T-helper 2 cell treated with Interferon-gamma antibody and Interleukin-4, amounts not matched to agents 5 μg/mL and 100 μg/mL, for 36 hours (primary cell): ENCODE measurements at places on chromosomes 13 and 19.
A peak's percentile ranks its signal among the peaks of the same experiment; 100 is the strongest.

GRCh38 chr13:40503966-40504591 lies 162.4 kb downstream of the FOXO1 start:
- no peak overlapping the region for H3K27ac ChIP-seq
- no peak for DNase-seq
- H3K27me3 ChIP-seq = no peaks in the 10 kb centered on the region
- H3K4me3 ChIP-seq = no peak overlapping the region
- H3K4me1 ChIP-seq = peaks cover 5% of the 10 kb centered on the region
- no peaks in the 10 kb centered on the region for H3K36me3 ChIP-seq

DNA sequence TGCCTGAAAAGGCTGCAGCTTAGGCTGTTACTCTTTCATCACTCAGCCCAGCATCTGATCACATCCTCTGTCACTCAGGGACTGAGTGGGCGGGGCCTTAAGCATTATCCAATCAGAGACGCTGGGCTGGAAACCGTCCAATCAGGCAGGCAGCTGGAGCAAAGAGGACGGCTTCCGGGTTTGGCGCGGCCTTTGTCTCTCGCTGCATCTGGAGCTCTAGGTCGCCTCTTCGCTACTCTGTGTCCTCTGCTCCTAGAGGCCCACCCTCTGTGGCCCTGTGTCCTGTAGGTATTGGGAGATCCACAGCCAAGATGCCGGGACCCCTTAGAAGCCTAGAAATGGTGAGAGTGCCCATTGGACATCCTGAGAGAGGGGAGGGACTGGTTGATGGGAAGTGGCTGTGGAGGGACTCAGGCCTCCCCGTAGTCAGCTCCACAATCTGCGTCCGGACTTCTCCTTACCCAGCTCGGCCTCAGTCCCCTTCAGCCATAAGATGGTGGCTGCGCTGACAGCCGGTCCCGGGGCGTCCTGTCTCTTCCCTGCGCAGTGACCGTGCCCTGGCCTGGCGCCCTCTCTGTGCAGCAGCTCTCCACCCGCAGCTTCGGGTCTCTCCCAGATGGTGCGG lies at the start of gene ZNF486:
ZNF486 (plus strand) TSS at position 195 of the 625 bp plus-strand sequence; CDS start at position 312, 117 bp downstream.
- H3K27ac ChIP-seq = peak within 1 kb of the TSS; percentile 89
- peak; percentile 82 for DNase-seq
- H3K27me3 ChIP-seq = no peaks in the 10 kb centered on the region

GRCh38 chr13:28245465-28245864 lies 107.1 kb downstream of the PAN3 start:
- no peak for DNase-seq
- peaks cover 52% of the 10 kb centered on the region for H3K36me3 ChIP-seq
- H3K4me3 ChIP-seq = no peak overlapping the region
- no peaks in the 10 kb centered on the region for H3K27me3 ChIP-seq
- H3K4me1 ChIP-seq = peaks cover 26% of the 10 kb centered on the region

- DNase-seq = no peak
- no peak overlapping the region for H3K4me3 ChIP-seq
- H3K36me3 ChIP-seq = no peaks in the 10 kb centered on the region
- H3K27ac ChIP-seq = no peak overlapping the region
- H3K4me1 ChIP-seq = no peaks in the 10 kb centered on the region
- no peaks in the 10 kb centered on the region for H3K27me3 ChIP-seq
These were observed 230.0 kb downstream of the MYO16 start for GRCh38 chr13:108859197-108860012.

DNA sequence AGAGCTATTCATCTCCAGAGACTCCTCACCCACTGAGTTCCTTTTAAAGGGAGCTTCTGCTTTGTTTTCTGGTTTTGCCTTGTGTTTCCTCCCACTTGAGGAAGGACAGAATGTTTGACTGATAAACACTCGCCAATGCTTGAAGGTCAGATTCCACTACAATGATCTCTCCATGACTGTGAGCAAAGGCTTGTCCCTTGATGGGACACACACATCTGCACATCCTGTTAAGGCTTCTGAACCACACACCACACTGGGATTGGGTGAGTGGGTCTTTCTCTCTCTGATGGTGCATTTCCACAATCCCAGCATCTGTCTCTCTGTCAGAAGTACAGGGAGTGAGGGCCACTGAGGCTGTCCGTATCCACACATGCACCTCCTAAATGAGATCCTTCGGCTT lies 245.3 kb downstream of the IRS2 start:
- no peak for DNase-seq
- H3K36me3 ChIP-seq = no peaks in the 10 kb centered on the region
- no peak overlapping the region for H3K4me3 ChIP-seq
- H3K4me1 ChIP-seq = peaks cover 3% of the 10 kb centered on the region
- H3K27me3 ChIP-seq = peaks cover 2% of the 10 kb centered on the region

DNA sequence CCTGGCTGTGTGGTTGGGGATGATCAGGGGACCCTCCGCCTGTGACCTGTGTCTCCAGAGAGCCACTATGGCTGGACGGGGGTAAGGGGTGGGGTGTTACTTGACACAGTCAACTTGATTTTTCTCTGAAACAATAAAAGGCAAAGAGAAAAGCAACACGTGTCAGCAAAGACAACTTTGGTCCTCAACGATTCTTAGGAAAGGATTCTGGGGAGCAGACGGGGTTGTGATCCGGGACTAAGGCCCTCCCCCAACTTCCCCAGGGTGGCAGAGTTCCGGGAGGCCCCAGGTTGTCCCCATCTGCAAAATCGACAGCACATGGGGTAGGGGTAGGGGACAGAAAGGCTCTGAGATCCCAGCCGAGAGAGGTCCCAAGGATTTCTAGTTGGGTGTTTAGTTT lies 46.2 kb downstream of the COLGALT1 start:
- peaks cover 3% of the 10 kb centered on the region for H3K4me1 ChIP-seq
- H3K27ac ChIP-seq = no peak overlapping the region
- DNase-seq = no peak
- H3K4me3 ChIP-seq = no peak overlapping the region

DNA sequence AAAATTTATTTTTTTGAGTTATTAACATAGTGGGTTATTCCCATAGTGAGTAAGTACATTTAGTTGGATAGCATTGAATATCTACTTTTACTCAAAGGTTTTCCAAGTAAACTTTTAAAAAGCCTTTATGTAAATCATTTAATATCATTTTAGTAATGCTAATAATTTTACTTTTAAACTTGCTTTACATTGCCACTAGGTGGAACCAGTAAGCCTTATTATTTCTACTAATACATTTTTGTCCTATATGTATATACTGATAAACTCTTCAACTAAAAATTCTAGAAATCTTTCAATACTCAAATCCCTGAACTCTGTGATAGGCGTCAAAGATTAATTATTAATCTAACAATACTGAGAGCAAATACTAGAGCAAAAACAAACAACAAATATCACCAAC lies 1709.2 kb upstream of the PCDH20 start:
- H3K36me3 ChIP-seq = no peaks in the 10 kb centered on the region
- no peak for DNase-seq
- H3K4me3 ChIP-seq = no peak overlapping the region
- no peak overlapping the region for H3K27ac ChIP-seq
- H3K4me1 ChIP-seq = no peaks in the 10 kb centered on the region
- no peaks in the 10 kb centered on the region for H3K27me3 ChIP-seq

DNA sequence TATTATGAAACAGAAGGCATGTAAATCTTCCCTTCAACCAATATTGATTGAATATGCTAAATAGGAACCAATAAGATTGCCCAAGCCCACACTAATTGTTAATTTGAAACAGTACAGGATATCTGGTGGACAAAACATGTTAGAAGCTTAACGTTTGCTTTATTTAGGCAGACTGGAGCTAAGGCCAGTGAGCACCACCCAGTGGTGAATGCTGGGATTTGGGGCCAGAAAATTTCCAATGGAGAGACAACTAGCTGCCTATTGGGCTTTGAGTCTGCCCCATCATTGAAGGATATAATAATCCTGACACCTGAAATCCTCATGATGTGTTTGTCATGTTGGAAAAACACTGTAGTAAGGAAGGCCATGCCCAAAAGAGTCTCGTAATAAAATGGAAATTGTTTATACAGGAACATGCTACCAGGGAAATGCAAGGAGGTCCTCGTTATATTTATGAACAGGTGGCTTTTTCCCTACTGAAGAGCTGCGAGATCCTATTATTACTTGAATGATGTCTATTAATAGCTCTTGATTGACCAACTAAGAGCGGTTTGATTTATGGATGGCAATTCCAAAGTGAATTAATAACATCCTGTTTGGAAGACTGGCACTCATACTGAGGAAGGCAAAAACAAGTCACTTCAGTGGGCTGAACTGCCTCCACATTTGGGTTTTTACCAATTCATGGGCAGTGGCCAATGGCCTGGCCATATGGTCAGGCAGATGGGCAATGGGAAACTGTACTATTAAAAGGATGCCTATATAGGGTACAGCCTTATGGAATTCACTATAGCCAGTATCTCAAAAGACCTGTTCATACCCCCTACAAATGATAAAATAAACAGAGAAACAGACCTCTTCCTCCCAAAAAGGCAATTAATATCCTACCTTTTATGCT lies 8.7 kb downstream of the SIGLECL1 start:
- H3K27ac ChIP-seq = no peak overlapping the region
- peaks cover 40% of the 10 kb centered on the region for H3K4me1 ChIP-seq
- no peak overlapping the region for H3K4me3 ChIP-seq
- H3K27me3 ChIP-seq = peaks cover 30% of the 10 kb centered on the region
- peak; percentile 50 for DNase-seq

DNA sequence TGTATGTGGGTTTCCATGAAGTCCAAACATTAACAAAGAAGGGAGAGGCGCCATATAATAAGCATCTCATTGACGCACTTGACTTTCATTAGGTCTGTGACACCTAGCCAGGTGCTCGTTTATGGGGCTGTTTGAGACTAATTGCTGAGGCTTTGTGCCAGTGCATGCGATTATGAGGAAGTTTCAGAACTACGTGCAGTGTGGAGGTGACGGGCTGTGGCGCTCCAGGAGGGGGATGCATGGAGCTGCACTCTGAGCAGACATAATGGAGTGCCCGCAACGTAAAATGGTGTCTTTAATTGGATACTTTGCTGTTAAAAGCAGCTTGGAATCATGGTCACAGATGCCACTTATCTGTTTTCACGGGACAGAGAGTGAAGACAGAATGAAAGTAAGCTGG lies 223.2 kb downstream of the FGF9 start:
- H3K27me3 ChIP-seq = no peaks in the 10 kb centered on the region
- H3K4me1 ChIP-seq = no peaks in the 10 kb centered on the region
- no peak overlapping the region for H3K4me3 ChIP-seq

- H3K27ac ChIP-seq = no peak overlapping the region
- peaks cover 19% of the 10 kb centered on the region for H3K27me3 ChIP-seq
- peaks cover 1% of the 10 kb centered on the region for H3K4me1 ChIP-seq
- DNase-seq = no peak
- no peak overlapping the region for H3K4me3 ChIP-seq
- no peaks in the 10 kb centered on the region for H3K36me3 ChIP-seq
These were observed 14.5 kb downstream of the SHISA2 start for GRCh38 chr13:26037302-26037701.

- H3K36me3 ChIP-seq = no peaks in the 10 kb centered on the region
- H3K27me3 ChIP-seq = peaks cover 2% of the 10 kb centered on the region
- peak overlapping the region; percentile 33 for H3K4me3 ChIP-seq
- peaks cover 42% of the 10 kb centered on the region for H3K4me1 ChIP-seq
These were observed 80.2 kb downstream of the SHISA2 start for GRCh38 chr13:25971459-25972145.

DNA sequence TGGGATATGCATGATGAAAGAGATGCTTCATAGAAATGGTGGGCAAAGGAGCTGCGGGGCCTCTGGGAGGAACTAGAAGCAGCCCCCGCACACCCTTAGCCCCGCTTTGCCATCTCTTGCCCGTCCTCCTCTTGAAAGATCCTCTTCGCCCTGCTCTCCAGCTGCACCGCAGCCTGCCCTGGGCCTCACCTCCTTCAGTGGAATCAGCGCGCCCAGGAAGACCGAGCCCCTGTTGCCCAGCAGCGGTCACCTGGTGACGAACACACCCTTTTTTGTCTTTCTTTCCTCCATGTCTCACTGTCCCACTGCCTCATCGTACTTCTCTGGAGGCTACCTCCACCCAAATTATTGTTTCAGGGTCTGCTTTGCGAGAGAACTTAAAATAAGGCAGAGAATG lies 807.6 kb downstream of the UQCRFS1 start:
- no peaks in the 10 kb centered on the region for H3K36me3 ChIP-seq
- DNase-seq = no peak
- H3K27ac ChIP-seq = no peak overlapping the region
- no peaks in the 10 kb centered on the region for H3K4me1 ChIP-seq
- no peaks in the 10 kb centered on the region for H3K27me3 ChIP-seq
- no peak overlapping the region for H3K4me3 ChIP-seq

DNA sequence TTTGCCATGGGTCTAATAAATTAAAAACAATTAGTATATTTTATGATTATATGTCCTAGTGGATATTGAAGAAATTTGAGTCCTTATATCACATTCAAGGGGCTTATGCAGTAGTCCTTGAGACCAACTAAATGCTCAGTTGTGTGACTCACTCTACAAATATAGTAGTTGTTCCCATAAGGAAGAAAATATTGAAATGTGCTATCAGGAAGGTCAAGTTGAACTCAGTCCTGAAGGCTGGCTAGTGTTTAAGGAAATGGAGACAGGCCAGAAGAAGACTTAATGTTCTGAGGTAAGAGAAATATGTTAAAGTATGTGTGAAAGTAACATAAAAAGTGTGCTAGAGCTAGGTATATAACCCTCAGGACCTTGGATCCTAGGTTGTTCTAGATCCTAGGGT lies 766.1 kb upstream of the GPC6 start:
- no peak overlapping the region for H3K27ac ChIP-seq
- no peaks in the 10 kb centered on the region for H3K4me1 ChIP-seq
- DNase-seq = no peak

DNA sequence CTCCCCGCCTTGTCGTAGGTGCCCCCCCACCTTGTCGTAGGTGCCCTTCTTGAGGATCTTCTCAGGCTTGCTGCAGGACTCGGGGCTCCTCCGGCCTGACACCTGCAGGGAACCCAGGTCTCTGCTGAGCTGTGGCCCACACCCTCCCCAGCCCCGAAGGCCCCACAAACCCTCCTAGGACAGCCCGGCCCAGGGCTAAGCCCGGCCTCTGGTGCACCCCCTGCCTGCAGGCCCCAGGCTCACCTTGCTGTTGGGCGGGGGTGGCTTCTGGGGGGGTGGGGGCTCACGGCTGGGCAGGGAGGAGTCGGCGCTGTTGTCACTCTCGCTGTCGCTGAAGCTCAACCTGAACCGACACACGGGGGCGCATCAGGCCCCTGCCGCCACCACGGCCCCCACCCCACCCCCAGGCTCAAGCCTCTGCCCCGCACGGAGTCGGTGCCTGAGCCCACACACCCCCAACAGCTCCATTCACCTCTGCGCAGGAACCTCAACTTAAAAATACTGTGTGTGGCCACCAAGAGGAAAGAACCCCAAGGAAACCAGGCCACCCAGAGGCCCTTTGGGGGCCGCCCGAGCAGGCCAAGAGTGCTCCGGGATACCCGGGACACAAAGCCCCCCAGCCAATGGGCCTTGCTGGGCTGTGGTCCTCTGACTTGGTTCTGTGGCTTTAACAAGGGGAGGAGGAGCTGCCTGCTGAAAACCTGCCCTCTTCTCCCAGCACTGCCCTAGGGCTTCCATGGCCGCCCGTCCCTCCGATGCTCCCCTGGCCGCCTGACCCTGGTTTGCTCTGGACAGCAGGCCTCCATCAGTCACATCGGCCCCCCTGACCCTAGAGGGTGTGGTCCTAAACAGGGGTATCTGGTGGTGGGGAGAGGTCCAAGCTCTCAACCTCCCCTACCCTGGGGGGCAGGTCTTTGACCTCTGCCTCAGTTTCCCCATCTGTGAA lies 65.8 kb downstream of the MLLT1 start:
- peaks cover 4% of the 10 kb centered on the region for H3K4me1 ChIP-seq
- no peak overlapping the region for H3K27ac ChIP-seq
- peaks cover 5% of the 10 kb centered on the region for H3K36me3 ChIP-seq
- no peaks in the 10 kb centered on the region for H3K27me3 ChIP-seq
